ENCODE measurements at places on chromosomes 1 and 21.

DNA sequence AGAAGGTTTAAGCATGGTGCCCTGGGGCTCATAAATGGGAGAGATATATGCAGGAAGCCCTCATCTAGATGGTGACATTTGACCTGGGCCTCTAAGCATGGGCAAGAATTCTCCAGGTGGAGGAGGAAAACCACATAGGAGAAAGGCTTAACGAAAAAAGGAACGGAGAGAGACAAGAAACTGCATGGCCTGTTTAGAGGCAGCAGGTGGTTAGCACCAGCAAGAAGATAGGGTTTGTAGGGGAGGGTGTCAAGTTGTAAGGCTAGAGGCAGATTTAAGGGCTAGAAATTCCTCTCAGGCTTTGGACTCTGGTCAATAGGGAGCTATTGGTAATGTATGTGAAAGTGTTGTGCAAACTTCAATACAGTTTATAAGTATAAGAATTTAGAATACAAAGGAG is 8.2 kb upstream of the MAPKAPK2 start:
- no peak for DNase-seq

GRCh38 chr1:175195798-175196197 is 3.2 kb upstream of the KIAA0040 start:
- no peak for DNase-seq

DNA sequence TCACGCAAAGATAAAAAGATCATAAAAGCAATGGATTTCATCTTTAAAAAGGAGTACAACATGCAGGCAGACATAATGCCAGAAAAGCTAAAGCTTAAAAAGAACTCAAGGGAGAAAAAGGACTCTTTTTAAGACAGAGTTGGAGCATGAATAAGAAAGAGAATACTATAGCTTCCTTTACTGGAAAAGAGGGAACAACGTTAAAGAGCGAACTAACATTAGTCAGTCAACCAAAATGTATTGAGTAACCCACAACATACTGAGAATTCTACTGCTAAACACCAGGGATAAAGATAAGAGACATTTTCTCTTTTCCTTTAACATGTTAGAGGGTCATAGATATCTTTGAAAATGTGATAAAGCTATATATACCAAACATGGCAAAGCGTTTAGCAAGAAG is 182.0 kb downstream of the DUSP10 start:
- DNase-seq: no peak

GRCh38 chr1:230066031-230066430 is 1.0 kb upstream of the GALNT2 start:
- peak; percentile 7 for DNase-seq

DNA sequence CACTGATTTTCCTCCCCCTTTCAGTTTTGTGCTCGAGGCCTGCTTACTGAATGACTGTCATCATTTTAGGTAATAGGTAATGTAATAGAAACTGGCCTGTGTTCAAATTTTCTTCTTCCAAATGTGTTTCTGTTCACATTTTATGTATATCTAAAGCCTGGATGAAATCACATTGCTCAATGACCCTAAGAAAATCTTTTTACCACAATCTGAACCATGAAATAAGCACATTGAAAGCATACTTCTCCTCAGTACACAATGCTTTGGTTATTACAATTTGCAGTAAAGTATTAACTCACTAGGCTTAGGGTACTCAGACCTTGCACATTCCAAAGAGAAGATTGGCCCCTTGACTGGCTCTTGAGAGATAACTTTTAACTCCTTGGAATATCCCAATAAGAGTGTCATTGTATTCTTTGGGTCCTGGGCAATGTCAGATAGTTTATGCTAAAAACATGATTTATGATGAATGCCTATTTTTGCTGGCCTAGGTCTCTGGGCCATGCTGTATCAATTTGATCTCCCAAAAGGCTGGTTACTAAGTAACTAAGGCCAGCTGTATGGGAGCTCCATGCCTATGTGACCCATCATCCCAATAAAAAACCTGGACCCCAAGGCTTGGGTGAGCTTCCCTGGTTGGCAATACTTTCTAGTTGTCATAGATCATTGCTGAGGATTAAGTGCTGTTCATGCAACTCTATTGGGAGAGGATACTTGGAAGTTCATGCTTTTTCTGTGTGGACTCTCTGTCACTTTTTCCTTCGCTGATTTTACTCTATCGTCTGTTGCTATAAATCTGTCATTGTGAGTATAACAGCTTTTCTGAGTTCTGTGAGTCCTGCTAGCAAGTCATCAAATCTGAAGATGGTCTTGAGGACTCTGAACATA is 293.9 kb downstream of the GRIK1 start:
- DNase-seq: no peak

Measured in small intestine (tissue), 16 donors.